Stimulated activated CD8-positive, alpha-beta memory T cell treated with anti-CD3 and anti-CD28 coated beads, Interleukin-7, amount 100 ng/mL, for 24 hours (primary cell): ENCODE measurements at places on chromosomes 7 and 10.

DNA sequence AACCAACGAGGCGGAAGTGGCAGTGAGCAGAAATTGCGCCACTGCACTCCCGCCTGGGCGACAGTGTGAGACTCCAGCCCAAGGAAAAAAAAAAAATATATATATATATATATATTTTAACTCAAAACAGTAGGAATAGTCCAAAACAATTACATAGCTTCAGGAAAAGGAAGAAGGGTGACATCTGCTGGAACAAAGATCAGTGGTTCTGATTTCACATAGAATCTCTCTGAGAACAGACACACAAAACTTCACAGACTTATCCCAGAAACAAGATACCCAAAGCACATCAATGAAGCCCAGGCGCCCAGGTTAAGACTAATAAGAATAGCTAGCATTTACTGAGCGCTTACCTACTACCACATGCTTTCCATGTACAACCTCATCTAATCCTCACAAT lies 45.0 kb downstream of the DNMBP start:
- no peak for DNase-seq

GRCh38 chr7:119086026-119086425 lies 861.5 kb downstream of the ANKRD7 start:
- DNase-seq = no peak

DNA sequence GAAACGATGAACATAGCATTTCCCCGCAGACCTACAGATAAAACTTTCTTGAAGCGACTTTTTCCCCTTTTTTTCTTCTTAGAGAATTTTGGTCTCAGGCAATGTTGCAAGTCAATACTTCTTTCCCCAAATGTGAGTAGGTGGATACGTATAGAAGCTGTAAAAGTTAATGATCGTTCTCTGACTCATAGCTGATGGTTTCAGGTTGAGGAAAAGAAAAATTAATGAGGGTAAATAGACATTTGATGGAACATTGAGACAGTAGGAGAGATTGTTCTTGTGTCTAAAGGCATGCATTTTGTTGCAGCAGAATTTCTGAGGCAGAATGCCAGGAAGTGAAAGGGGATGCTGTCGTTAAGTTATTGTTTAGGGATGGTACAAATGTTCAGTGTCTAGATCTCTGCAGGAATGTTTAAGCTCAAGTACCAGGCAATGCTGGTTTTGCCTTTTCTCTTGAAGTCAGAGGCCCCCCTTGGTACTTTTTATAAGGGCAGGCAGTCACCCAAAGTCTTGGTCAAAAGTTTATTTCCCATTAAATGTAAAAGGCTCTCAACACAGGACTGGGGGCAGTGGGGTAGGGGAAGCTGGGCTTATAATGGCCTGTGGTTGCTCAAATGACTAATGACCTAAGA lies 9.3 kb downstream of the TCF7L2 start:
- no peak for DNase-seq

DNA sequence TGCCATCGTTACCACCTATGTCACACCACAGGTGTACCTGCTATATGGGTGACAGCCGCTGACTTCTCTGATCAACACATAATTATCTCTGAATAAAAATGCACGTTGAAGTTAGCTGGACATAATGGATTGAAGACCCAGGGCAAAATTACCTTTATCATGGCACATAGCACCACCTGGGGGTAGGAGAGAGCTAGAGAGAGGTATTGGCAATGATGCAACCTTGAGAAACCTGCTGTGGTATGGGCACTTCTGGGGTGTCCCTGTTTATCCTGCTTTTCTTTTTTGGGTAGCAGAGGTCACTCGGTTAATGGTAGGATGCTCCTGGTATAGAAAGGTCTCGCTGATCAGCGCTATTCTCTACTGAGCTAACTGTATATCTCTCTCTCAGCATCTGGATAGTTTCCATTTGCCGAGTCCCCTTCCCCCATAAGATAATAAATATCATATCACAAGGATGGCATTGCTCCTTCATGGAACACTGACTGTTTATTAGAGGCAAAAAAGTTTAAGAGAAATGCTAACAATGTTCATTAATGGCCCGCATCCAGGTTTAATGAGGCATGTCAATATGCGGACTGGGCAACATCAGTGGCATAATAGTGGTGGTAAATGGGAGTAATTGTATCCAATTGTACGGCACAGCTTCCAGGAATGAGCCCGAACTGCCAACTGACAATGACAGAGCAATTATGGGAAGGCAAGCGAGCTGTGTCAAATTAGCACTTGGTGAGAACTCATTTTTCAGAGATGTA lies 323.1 kb downstream of the TFEC start:
- DNase-seq = no peak

GRCh38 chr7:22801912-22802311 lies 20.7 kb downstream of the TOMM7 start:
- no peak for DNase-seq
